Smooth muscle cell of the brain vasculature (primary cell): ENCODE measurements at places on chromosomes 6 and 20.

- no peak for DNase-seq
Measured at GRCh38 chr6:148398678-148399077, 56.0 kb downstream of the SASH1 start.

DNA sequence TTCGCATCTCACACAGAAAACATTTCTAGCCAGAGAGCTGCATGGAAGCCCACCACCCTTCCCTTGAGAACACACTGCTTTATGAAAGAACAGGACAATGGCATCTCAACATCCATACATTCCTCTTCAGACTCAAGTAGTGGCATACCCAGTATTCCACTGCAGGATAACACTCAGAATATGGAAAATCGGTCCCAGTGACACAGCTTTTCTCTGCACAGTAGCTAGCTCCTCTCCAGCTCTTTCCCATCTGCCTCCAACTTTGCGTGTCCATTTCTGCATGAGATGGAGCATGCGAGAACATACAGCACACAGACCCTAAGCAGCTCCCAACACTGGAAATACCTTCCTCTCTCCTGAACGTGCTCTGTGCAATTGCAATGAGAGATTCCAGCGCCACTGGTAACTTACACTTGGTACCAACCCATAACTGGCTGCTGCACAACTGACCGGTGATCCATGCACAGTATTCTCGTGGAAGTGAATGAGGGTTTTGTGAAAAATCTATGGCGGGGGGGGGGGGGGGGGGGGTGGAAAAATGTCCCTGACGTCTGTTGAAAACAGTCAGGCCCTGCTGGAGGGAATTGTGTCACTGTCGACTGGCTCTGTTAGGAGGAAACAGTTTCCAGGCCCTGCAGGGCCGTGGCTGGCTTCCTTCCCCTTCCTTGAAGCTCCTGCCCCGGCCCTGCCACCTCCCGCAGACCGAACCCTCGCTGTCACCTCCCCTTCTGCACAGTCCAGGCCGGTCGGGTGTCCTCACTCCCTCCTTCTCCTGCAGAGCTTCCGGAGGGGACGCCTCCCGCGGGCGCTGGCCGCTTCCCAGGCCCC is 265.9 kb upstream of the QKI start:
- no peak for DNase-seq

- no peak for DNase-seq
Measured at GRCh38 chr6:70396796-70397729, 16.2 kb upstream of the FAM135A start.

DNA sequence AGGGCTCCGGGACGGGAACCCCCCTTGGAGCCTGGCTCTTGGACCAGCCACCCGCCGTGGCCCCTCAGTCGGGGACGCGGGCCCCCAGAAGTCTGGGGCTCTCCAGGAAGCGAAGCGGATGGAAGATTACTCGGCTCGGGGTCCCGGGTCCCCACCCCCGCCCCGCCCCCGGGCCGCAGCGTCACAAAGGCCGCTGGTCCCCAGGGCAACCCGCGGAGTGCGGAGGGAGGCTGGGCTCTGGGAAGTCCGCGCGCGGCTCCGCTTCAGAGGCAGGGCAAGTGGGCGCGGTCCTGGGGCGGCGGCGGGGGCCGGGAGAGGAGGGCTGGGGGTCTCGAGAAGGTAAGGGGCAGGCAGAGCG is at the start of gene FNDC11:
TSS of gene FNDC11 (plus strand) at position 227 of the 358 bp plus-strand sequence. CDS start 1,505 bp downstream, outside the sequence.
- DNase-seq: no peak
